ENCODE measurements at places on chromosomes 1 and 21.

DNA sequence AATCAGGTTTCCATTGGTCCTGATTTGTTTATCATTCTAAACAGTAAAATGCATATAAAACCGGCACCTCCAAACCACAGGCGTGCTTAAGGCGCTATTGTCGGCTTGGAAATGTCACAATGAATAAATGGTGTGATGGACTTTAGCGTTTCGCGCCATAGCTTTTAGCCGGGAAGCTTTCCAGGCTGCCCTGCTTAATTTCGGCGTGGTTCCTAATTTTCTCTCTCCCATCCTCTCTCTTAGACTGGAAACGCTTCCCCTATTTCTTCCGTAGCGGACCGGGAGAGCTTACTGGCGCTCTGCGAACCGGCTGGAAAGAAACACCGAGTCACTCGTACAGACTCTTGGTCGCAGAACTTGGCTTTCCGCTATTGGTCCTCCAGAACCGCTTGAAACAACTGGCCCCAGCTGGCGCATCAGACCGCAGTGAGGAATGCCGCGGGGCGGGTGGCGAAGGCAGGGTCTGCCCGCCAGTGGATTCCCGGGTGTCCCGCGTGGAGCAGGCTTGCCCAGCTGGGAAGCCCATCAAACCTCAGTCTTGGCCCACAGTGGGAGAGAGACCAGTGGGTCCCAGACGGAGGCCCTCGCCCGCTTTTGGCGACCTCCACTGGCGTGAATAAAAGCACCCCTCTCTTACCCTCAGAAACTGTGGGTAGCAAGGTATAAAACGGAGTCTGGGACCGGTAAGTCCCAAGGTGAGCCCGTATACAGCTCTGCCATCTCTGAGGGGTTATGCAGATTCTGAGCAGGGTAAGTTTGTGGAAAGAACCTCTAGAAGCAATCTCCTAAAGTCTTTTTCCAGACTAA, 4.0 kb upstream of the LHX8 start:
- peak; percentile 17 for DNase-seq

- no peak for DNase-seq
These were observed 225.9 kb downstream of the SPATA17 start for GRCh38 chr1:217857061-217857460.

GRCh38 chr21:27047283-27047657, 80.4 kb upstream of the ADAMTS5 start:
- no peak for DNase-seq

DNA sequence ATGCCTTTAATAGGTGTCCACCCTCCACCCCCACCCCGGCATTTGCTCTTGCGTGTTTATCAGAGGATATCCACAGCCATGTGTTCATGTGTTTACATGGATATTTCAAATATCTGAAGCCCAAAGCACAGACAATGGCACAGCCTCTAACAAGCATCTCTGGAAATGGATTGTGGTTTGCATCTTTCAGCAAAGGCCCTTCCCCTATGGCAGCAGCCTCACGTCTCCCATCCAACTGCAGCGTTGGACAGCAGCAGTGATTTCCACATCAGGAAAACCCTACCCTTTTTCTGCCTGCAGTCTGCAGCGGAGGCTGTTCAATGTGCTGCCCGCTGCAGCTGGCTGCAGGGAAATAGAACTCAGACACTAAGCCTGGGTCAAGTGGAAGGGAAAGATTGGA, 1.6 kb downstream of the RASSF5 start:
- no peak for DNase-seq

- no peak for DNase-seq
These were observed 29.2 kb downstream of the UCK2 start for GRCh38 chr1:165856606-165857005.

- no peak for DNase-seq
These were observed 121.7 kb upstream of the COL6A1 start for GRCh38 chr21:45859762-45860357.

DNA sequence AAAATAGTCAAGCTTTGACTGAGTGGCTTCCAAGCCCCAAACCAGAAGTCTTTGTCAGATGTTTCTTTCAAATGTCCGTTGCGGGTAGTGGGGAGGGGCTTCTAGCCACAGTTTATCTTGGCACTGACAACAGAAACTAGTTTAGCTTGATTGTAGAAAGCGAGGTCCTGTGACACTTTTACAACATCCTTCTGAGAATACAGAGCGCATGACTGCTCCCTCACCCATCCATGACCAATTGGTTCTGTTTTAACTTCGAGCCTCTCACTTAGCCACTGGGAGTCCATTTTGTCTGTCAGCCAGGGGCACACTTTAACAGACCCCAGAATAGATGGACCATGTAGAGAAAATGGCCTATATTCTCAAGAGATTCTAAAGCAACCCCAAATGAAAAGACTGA, 199.2 kb upstream of the ST6GALNAC5 start:
- DNase-seq = no peak

DNA sequence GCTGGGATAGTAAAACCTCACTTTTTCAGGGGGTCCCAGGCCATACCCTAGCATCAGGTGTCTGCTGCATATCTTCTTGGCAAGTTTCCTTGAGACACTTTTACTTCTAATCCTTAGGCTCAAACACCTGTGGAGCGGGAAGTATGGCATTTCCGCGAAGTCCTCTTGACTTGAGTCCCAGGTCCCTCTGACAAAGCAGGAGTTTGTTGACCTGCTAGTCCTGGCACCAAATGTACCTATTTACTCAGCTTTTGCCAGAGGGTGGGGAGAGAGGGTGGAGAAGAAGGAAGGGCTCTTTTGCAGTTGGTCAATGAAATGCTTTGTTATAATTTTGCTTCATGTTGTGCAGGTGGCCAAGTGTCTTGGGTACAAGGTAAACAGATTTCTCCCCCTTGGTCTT, 59.7 kb downstream of the CLIC6 start:
- DNase-seq = no peak

DNA sequence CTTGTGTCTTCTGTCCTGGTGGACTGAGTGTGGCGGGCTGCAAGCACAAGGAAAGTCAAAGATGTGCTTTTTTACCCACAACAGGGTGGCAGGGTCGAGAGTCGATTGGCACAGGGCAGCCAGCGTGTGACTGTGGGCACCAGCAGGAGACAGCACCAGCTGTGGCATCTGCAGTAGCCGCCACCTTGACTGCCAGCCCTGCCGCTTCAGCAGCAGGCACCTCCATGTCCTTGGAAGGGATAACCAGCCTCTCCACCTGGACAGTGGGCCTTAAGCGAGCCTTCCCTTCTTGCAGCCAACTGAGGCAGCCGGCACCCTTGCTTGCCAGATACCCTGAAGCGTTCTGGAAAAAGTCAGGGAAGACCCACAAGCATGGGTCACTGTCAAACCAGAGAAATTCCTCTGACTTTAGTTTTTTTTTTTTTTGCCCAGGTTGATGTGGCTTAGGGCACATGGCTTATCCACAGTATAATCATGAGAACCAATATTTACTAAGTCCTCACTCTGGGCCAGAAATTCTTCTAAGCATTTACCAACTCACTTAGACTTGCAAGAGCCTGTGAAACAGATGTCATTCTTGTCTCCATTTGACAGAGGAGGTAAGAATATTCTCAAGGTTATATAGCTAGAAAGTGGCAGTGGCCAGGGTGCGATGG, 30.1 kb upstream of the PTGFRN start:
- no peak for DNase-seq

GRCh38 chr1:99691175-99691574, 45.3 kb downstream of the PALMD start:
- DNase-seq = no peak

DNA sequence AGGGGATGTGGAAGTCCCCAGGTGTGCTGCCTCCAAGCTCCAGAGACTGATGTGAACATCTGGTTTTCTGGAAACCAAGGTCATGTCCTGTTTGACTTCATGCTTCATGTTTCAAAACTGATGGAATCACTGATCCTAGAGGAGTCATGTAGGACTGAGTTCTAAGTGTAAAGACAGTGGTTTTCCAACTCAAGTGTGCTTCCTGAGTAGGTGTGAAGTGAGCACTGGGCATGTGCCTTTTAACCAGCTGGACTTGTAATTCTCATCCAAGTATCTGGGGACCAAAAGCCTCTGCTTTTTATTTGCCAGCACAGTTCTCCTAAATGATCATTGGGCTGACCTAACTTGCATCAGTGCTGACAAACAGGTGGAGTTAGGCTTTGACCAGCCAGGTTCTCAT, 36.9 kb downstream of the ABCA4 start:
- DNase-seq = no peak

- DNase-seq = peak; percentile 12
These were observed 114.7 kb downstream of the TNR start for GRCh38 chr1:175628548-175629317.

DNA sequence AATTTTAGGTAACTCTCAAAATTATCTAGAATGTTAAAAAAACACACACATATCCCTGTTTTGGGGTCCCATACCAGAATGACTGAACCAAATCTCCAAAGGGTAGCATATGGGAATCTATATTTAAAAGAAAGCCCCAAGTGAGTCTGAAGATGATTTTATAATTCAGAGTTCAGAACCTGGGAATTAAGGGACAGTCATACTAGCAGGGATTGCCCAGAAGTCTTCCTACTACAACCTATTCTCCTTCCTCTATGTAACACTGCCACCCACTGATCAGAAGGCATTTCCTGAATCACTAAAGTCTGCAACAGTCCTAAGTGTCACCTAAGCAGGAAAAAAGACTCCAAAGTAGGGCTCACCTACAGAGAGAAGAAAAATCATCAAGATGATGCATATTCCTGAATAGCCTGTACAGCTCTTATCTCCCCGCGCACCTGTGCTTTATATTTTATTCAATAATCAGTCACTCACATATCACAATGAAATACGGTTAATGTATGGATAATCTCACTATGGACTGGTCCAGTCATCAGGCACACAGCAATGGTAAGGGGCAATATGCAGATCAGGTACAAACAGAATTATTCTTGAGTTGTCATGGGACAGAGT, 4.9 kb downstream of the RGS1 start:
- peak; percentile 62 for DNase-seq

- DNase-seq = peak; percentile 63
These were observed 2.5 kb downstream of the MPZ start for GRCh38 chr1:161307230-161307768.

- DNase-seq = no peak
These were observed 76.7 kb downstream of the ASH1L start for GRCh38 chr1:155485945-155486344.

DNA sequence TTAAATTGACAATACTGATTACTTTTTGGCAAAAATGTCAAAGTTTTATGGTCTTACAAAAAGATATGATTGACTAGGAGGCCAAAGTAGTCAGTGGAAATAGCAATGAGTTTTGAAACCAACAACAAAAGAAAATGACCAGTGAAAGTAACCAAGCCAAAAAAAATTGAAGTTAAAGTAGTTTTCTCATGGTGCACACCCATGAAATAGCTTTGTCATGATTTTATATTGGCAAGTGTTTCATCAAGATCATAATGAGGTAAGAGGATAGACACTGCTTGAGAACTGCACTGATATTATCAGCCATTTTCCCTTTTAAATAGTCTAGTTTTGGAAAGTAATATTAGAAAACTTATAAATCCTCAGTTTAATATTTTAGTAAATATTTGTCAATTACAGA, 206.2 kb upstream of the ADAMTS5 start:
- DNase-seq = no peak

- DNase-seq = peak; percentile 58
These were observed 28.4 kb downstream of the WDR4 start for GRCh38 chr21:42850866-42851391.

DNA sequence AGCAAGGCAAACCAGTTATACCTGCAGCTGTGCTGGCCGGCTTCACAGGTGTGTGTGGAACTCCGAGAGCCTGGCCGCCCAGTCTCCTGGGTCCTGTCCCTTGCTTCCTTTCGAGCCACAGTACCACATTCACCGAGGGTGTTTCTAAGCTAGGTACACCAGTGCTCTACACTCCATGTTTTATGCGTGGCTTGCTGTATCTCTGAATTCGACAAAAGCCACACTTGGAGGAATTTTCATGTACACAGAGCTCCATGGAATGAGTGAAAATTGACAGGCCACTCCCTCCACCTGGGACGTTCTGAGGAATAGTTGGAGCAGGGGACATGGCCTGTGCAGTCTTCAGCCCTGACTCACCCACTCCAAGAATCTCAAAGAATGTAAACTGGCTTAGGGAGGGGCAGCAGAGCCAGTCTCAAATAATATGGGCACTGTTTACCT, 14.0 kb downstream of the ETS2 start:
- DNase-seq = no peak

- no peak for DNase-seq
These were observed 210.9 kb downstream of the TRABD2B start for GRCh38 chr1:47786316-47786715.

- DNase-seq = peak; percentile 84
These were observed 16.3 kb upstream of the ACKR1 start for GRCh38 chr1:159188375-159188788.

- no peak for DNase-seq
These were observed 50.2 kb upstream of the SCCPDH start for GRCh38 chr1:246674049-246674448.
